ENCODE measurements at places on chromosomes 11 and 22.

GRCh38 chr11:94515398-94515797 is 3.1 kb downstream of the C11orf97 start:
- DNase-seq, result no peak

DNA sequence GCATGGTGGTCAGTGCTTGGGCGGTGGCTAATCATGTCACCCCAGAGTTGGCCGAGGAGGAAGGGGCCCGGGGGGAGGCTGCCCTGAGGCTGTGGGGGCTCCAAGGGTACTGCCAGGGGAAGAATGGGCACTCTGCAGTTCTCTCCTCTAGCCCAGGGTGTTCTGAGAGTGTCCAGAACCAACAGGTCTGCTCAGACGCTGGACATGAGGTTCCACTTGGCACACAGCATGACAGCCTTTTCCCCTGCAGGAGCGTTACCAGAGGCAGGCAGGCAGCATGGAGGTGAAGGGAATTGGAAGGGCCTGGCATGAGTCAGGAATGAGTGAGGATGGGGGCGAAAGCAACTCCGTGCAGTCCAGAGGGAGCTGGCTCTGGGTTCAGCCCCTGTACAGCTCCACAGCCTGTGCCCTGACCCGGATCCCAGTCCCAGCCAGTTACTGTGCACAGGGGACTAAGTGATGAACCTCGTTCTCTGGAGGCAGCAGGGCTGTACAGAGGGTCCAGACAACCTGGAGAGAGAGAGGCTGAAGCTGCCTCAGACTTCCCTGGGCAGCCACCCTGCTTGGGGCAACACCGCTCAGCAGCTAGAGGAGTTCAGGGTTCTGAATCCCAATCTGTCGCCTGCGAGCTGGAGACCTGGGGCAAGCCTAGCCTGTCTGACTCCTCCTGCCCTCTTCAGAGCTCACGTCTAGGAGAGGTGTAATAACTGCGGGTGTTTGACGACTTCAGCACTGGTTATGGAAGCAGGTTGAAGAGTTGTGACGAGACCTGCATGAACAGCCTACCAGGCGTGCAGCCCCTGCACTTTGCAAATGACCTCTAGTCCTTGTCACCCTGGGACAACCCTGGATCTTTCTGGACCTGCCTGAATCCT is 14.7 kb upstream of the TUB start:
- no peak for DNase-seq

GRCh38 chr11:117143390-117143789 is 697 bp upstream of the PAFAH1B2 start:
- peak; percentile 34 for DNase-seq

GRCh38 chr22:18048441-18048898 is 24.1 kb upstream of the MICAL3 start:
- no peak for DNase-seq

- DNase-seq, result no peak
These were observed 1.0 kb upstream of the TBX1 start for GRCh38 chr22:19759427-19760057.

DNA sequence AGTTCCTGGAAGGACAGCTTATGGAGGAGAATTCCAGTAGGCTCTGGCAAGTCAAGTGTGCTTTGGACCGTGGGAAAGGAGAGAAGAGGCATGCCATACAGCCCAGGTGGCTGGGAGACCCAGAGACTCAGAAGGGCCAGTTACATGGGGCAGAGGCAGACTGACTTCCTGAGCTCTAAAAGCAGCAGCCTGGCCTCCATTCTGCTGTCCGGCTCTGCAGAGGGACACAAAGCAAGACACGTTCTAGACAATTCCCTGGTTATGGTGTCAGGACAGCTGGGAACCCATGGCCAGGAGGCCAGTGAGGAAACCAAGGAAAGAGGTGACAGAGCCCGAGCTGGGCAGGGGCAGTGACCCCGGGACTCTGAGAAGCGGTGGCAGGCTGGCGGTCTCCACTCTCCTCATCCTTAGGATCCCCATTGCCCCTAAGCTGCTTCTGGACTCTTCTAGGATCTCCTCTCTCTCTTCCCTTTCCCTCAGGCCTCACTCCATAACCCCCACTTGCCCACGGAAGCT is 2.7 kb downstream of the CPT1B start:
- no peak for DNase-seq

DNA sequence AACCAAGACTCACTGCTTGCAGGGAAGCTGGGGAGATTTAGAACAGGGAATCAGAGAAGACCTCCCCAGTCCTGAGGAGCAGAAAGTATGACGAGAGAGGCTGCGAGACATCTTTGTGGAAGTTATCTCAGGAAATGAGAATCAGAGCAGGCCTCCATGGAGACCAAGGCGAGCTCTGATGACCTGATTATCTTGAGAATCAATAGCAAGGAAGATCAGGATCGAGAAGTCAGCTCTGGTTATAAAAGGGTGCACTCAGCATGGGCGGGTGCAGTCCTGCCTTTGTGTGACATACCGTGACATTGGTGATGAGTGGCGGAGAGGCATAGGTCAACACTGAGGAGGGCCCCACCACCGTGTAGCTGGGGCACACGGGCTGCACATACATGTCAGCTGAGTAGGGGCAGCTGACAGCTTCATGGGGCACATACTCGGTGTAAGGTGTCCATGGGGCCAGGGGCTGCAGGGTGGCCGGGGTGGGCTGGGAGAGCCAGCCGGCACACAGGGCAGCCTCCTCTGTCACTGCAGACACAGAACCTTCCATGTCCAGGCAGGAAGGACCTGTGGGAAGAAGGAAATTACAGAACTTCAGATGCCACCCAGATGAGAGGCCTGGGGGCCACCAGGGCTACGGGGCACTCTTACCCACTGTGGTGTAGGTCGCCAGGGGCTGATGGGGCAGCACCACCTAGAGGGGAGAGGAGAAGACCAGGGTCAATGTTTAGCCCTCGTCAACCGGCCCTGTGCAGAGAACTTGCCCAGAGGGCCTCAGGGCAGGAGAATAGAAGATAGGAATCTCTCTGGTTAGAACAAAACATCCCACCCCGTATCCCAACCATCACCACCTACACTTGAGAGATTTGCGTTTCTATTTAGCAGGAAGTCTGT is 21.7 kb downstream of the POU2AF1 start:
- no peak for DNase-seq

- DNase-seq, result no peak
These were observed 69.2 kb downstream of the CCDC34 start for GRCh38 chr11:27293515-27294417.

GRCh38 chr11:115676206-115676605 is 172.0 kb upstream of the CADM1 start:
- DNase-seq, result no peak

GRCh38 chr11:41116970-41117369 is 342.5 kb downstream of the LRRC4C start:
- DNase-seq, result no peak

DNA sequence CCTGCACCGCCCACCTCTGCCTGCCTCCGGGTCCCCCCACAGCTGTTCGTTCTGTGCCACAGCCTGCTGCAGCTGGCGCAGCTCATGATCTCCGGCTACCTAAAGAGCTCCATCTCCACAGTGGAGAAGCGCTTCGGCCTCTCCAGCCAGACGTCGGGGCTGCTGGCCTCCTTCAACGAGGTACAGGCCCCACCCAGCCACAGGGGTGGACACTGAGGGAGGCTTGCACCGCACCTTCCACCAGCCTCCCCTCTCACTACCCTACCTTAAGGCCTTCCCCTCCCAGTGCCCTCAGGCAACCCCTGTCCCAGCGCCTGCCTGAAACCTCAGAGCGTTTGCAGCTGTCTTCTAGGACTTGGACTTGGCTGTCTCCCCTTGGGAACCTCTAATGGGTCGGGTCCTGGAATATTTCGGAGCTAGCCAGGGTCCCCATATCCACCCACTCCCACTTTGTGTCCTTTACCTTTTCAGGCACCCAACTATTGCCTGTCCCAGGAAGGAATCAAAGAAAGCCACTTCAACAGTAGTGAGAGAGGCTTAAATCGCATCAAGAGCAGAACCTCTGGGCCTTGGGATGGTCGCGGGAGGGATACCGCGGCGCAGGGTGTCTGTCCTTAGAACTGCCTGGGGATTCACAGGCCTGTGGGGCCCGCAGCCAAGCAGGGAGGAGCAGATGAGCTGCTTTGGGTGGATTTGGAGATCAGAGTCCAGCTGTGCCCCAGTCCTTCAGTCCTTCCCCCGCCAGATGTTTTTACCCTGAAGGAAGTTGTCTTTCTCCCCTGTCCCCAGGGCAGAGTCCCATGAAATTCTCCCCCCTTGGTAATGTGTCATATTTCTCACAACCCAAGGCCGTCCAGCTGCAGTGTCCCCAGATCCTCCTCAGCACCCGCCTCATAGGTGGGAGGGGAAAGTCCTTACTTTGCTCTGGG is 13.3 kb downstream of the SLCO2B1 start:
- DNase-seq, result no peak

- no peak for DNase-seq
These were observed 4.4 kb downstream of the LYVE1 start for GRCh38 chr11:10564030-10564429.

DNA sequence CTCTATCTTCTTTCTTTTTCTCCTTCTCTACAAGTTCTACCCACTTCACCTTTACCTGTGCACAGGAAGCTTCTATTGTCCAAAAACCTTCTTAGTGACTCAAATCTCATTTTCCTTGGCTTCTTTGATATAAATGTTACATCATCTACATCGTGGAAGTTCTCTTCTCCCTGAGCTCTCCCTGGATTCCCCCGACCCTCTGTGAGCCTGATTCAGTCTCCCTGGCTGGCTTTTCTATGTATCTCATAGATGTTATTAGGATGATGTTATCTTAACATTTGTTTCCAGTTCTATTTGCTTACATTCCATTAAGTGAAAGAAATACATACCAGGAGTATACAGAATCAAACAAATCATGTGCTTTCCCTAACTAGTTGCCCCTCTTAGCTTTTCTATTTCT is 235.8 kb upstream of the PITPNB start:
- DNase-seq, result no peak

GRCh38 chr11:8360086-8360828 is 96.6 kb upstream of the LMO1 start:
- no peak for DNase-seq

GRCh38 chr11:130203766-130204702 is 44.5 kb downstream of the ST14 start:
- no peak for DNase-seq

GRCh38 chr11:773830-774229 is 3.5 kb downstream of the GATD1 start:
- no peak for DNase-seq

- DNase-seq, result no peak
These were observed 30.4 kb downstream of the CYTH4 start for GRCh38 chr22:37312549-37313183.

DNA sequence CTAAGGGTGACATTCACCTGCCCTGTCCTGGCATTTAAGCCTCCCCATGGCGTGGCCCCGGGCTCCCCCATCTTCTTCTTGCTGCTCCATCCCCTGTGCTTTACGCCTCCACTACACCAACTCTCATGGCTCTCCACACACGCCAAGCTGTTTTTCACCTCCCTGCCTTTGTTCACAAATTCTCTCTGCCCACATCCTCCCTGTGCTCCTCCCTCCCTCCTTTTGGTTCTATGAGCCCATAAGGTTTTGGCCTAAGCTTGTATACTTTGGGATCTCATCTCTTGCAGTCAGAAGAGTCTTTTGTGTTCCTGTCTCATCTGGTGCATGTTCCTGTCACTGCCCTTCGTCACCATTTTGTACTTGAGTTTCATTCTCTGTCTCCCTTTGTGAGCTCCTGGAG is 4.6 kb upstream of the DNAL4 start:
- DNase-seq, result no peak

- peak; percentile 65 for DNase-seq
These were observed 85.4 kb downstream of the MTNR1B start for GRCh38 chr11:93054881-93055280.

DNA sequence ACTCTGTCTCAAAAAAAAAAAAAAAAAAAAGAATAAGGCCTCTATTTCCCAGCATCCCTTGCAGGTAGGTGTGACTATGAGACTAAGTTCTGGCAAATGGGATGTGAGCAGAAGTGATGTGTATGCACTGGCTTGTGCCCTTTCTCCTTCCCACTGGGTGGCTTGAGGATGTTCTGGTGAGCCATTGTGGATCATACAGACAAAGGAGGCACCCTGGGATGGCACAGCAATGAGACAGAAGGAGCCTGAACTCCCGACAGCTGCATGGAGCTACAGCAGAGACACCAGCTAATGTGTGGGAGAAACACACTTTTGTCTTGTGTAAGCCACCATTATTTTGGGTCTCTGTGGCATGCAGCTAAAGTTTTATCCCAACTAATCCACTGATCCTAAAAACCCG is 10.6 kb upstream of the SORL1 start:
- no peak for DNase-seq

GRCh38 chr22:46006379-46007002 is 29.5 kb upstream of the WNT7B start:
- DNase-seq, result peak; percentile 74

GRCh38 chr22:32219026-32219425 is 14.2 kb upstream of the RFPL2 start:
- no peak for DNase-seq

GRCh38 chr22:38038890-38039812 is 18.1 kb upstream of the PICK1 start:
- no peak for DNase-seq

- no peak for DNase-seq
These were observed 1.2 kb downstream of the YDJC start for GRCh38 chr22:21628386-21629254.

DNA sequence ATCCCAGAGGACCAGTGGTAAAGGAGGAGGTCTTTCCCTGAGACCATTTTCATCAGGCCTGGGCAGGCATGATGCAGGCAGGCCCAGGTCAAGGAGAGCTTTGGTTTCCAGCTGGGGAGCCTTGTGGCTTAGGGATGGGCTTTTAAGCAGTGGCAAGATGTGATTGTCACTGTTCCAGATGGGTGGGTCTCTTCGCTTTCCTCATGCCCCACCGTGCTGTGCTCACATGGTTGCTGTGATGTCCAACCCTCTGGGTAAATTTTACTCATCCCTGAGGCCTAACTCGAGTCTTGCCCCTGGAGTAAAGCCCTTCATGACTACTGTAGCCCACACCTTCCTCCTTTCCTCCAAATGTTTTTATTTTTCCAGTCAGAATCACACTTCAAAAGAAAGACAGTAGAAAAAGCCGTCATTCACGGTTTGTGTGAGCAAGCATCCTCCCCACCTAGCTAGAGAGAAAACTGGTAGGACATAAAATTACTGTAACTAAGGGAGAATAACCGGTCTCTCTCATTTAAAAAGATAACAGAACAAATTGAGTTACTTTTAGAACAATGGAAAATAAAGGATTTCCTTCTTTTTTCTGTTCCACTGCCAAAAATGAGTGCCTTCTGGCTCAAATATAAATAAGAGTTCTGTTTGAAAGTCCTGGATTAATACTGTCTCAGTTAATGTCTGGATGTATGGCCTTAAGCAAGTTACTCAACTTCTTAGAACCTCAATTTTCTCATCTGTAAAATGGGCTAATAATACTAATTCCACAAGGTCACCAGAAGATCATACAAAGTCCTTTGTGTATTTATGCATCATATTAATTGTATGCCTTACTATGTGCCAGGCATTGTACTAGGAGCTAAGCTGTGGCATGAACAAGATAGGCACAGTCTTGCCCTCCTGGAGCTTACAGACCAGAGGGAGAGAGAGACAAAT is 84.9 kb downstream of the ME3 start:
- DNase-seq, result no peak

GRCh38 chr22:49724893-49725489 is 102.7 kb downstream of the BRD1 start:
- no peak for DNase-seq

- no peak for DNase-seq
These were observed 590.0 kb downstream of the METTL15 start for GRCh38 chr11:28697920-28698827.

Data from NCI-H446 treated with DMSO at 0.1 percent for 48 hours (cell line).